RPMI7951 (cell line): ENCODE measurements at places on chromosomes 2 and 18. TPM values are rescaled to one million over a fixed set of nuclear protein-coding genes. Genes with fewer than 3 reads are reported as not detected.
A peak's percentile ranks its signal among the peaks of the same experiment; 100 is the strongest.

GRCh38 chr2:121858369-121858768, 102.9 kb downstream of the TSN start:
- DNase-seq, result peak; percentile 26

DNA sequence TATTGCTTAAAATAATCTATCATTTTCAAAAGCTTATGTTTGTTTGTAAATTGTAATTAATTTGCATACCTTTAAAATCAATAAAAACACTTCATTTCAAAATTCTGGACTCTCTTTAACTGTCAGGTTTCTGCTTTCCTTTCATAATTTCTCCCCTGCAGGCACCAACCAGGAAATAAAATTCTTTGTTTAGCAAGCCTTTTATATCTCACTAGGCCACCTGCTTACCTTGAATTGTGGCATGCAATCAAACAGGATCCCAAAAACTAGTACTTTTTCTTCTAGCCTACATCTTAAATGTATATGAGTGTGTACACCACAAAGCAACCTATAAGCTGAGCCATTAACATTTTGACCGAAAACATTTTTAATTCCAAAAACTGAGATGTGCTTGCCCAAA, 233.1 kb downstream of the NR4A2 start:
- DNase-seq, result no peak

DNA sequence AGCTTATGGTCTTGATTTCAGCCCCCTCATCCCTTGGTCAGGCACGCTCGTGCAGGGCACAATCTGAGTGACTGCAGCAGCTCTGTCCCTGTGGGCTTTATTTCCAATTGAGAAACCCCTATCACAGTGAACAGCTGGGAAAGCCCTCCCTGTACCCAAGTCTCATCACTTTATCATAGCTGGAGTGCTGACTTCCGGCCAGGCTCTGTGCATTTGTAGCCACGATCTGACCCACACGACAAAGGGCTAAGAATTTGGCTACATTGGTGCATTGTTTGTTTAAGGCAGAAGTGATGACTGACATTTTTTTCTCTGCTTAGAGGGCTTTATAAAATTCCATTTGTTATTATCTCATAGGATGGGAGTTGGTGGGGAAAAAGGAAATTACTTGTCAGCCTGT, 184.4 kb downstream of the KCNS3 start:
- DNase-seq, result peak; percentile 37

- DNase-seq, result no peak
These were observed 23.7 kb upstream of the PTPN4 start for GRCh38 chr2:119736021-119736420.

DNA sequence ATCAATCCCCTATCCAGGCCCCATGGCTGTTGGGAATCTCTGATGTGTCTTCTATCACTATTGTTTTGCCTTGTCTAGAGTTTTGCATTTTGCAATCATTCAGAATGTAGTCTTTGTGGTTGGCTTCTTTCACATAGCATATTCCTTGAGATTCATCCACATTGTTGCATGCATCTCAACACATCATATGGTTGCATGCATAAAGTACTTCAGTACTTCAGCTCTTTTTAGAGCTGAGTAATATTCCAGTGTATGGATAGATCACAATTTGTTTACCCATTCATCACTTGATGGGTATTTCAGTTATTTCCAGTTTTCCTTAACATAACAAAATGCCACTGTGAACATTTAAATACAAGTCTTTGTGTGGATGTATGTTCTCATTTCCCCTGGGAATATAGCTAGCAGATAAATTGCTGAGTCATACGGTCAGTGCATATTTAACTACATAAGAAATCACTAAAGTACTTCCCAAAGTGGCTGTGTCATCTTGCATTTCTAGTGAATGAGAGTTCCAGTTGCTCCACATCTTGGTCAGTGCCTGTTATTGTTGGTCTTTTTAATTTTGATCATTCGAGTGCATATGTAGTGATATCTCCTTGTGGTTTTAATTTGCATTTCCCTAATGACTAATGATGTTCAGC, 138.8 kb downstream of the BCL11A start:
- DNase-seq, result peak; percentile 8

- peak; percentile 76 for DNase-seq
These were observed 255.1 kb upstream of the THUMPD2 start for GRCh38 chr2:40034198-40034597.

GRCh38 chr2:58215429-58215828, 25.7 kb downstream of the FANCL start:
- DNase-seq, result no peak

GRCh38 chr2:143679617-143680016, 550.4 kb downstream of the ARHGAP15 start:
- DNase-seq, result no peak

DNA sequence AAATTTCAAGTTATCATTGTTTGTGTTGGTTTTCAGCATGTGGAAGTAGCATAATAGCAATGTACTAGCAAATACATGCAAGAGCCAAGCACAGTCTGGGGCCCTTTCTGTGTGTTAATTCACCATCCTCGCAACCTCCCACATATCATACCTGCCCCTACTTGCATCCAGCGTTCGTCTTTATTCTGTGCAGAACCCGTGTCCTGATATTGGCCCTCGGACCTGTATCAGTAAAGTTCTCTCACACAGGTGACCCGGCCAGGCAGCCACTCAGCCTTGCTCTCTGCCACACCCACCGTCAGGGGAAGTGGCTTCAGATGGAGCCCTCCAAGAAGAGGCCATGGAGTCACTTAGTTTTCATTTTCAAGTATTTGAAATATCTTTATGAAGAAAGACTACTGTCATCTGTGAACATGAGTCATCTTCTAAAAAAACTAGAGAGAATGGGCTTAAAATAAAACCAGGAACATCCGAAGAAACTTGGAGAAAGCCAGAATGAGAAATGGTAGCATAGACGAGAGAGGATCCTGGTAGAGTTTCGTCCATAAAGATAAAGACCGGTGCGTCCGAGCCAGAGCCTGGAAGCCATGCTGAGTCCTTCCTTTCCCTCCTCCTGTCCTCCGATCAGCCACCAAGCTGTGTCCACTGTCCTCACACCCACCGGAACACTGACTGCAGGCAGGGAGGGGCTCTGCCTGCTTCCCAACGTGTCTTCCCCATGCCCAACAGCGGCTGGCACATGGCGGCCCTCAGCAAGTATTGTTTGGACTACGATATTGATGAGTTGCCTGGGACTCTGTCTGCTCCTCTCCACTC, 57.3 kb upstream of the RPL31 start:
- DNase-seq, result no peak

GRCh38 chr2:112433932-112434730, 686 bp upstream of the RGPD8 start:
- no peak for DNase-seq

DNA sequence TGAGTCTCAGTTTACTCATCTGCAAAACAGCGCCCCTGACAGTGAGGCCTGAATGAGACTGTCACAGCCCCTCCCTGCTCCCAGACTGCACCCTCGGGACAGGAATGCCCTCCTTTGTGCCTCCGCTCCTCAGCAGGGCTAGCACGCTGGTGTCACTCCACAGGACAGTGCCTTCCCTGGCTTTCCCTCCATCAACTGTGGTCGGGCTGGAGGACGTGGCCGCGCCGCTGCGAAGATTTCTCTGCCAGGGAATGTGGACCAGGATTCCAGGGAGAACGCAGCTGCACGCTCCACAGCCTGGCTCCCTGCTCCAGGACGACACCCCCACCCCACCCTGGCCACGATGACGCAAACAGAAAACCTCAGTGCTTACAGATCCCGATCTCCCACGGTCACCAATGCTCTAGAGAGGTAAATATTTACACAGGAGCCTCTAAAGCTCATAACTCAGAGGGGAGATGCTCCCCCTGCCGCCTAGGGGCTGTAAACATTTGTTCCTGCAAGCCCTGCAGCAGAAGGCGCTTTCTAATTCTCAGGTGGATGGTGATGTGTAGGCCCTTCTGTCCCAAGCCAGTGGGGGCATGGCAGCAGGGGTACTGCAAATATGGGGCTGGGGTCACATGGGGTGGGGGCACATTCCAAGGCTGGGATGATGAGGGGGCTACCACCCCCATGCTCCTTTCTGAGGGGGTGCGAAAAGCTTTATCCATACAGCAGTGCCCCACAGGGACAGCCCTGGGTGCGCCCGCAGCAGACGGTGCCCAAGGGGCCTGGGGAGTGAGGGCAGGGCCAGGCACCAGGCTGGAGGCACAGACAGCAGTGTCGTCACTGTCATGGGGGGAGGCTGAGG, 12.4 kb downstream of the HS6ST1 start:
- DNase-seq, result no peak

- DNase-seq, result peak; percentile 20
These were observed 124.9 kb downstream of the PRKCE start for GRCh38 chr2:45776160-45776955.

DNA sequence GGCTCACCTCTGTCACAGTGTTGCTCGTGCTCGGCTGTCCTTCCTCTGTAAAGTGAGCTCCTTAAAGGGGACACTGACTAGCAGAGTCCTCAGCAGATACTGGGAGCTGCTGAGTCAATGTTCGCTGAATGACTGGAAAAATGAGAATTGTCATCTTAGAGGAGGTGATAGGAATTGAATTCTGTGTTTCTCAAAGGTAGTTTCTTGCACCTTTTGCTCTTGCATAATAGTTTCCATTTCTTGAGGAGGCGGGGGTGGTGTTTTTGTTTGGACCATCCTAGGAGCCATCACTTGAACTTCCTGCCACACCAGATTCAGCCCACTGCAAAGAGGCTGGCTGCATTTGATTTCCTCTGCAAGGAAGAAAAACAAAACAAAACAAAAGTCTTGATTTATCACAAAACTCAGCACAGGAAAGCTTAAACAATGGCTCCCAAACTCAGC, 11.4 kb upstream of the RFX8 start:
- no peak for DNase-seq

DNA sequence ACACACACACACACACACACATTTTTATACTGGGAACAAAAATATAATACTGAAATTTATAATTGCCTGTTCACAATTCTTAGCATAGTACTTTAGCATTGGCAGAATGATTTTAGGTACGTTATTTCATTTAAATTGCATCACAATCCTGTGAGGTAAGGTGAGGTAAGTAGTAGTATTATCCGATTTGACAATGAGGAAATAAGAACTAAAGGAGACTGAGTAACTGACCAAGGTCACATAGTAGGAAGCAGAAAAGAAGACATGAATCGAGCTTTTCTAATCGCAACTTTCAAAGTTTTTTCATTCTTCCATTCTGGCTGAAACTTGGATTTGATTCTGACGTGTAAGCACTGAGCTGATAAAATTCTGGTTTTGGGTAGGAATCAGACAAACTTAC, 351.2 kb downstream of the KIAA1328 start:
- DNase-seq, result no peak

DNA sequence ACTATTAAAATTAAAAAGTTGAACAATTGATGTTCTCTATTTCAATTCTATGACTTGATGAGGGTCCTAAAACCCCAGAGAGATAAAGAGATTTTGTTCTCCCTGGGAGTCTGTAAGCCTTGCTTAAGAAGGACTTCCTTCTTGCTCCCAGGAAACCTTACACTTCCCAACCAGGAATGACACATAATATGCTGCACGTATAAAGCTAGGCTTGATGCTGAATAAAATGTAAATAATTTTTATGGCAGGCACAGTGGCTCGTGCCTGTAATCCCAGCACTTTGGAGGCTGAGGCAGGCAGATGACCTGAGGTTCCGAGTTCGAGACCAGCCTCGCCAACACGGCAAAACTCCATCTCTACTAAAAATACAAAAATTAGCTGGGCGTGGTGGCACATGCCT, 27.8 kb downstream of the SPIRE1 start:
- no peak for DNase-seq

ELOA2 gene
- total RNA-seq, result not detected in 2 replicates

STARD6 gene
- 0.84 and 0.88 TPM in 2 replicates for total RNA-seq

POTEJ gene
- not detected in 2 replicates for total RNA-seq

HOXD11 gene
- 0.10 TPM in 1 of 2 replicates, not detected in the other for total RNA-seq

CYP27A1 gene
- 19.9 and 20.5 TPM in 2 replicates for total RNA-seq

WNT10A gene
- total RNA-seq, result 0.72 and 1.4 TPM in 2 replicates
